CD4-positive, alpha-beta T cell treated with Interleukin-10 for 1 hour (primary cell): ENCODE measurements at places on chromosomes 1 and 21.

DNA sequence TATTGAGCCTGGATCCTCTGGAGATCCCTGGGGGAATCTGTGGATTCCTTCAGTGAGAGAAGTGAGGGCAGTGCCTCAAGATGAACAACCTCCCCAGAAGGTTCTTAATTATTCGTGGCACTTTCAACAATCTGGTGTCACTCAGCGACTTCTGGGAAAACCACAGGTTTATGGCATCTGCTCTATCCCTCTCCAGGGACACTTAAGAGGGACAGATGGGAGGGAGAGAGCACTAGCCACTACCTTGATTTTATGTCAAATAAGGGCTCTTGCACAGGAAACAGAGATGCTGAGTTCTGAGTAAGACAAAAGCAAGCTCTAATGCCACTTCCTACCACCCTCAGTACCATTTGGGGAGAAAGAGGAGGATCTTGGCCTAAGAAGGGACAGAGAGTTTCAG, 21.2 kb upstream of the CHI3L1 start:
- no peak for DNase-seq

- no peak for DNase-seq
These were observed 70.7 kb downstream of the SCMH1 start for GRCh38 chr1:41171266-41171874.

DNA sequence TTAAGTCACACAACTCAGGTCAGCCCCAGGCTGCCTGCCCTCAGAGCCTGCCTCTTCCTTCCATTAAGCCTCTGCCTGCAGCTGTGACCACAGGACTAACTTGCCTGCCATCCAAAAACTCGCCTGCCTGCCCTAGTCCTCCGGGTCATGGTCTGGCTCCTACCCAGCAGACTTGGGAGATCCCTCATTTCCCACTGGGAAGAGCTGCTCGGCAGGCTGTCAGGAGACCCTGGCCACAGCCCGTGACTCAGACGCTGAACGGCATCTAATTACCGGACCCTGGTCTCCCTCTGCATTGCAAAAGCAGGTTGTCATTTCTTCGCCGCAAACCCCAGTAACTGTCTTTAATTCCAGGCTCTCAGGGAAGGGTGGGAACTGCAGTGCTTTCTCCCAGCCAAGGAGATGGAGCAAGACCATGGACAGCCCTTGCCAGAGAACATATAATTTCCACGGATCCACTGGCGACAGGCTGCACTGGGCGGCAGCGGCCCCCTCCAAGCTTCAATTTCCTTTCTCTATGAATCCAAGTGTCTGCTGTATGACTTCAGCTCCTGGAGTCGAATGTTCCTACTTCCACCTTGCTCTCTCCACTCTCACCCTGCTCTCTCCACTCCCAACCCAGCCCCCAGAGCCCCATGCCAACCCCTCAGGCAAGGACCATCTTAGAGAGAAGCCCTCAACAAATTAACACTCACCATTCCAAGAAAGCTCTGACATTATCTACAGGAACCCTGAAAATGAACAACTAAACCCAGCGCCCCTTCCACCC, 20.4 kb downstream of the OLFML2B start:
- DNase-seq: no peak

GRCh38 chr1:161311595-161312181, 1.9 kb upstream of the MPZ start:
- DNase-seq: no peak

DNA sequence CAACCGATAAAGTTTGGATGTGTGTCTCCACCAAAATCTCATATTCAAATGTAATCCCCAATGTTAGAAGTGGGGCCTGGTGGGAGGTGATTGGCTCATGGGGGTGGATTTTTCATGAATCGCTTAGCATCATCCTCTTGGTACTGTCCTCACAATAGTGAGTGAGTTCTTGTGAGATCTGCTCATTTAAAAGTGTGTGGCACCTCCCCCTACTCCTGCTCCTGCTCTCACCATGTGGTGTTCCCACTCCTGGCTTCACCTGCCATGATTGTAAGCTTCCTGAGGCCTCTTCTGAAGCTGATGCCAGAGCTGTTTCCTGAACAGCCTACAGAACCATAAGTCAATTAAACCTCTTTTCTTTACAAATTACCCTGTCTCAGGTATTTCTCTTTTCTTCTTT, 28.2 kb upstream of the PRDX6 start:
- no peak for DNase-seq

- DNase-seq: no peak
These were observed 145.1 kb downstream of the CASZ1 start for GRCh38 chr1:10651389-10651766.

GRCh38 chr1:99474350-99474893, 171.5 kb upstream of the PALMD start:
- DNase-seq: no peak

- no peak for DNase-seq
These were observed 101.1 kb downstream of the NPHP4 start for GRCh38 chr1:5891137-5891536.

DNA sequence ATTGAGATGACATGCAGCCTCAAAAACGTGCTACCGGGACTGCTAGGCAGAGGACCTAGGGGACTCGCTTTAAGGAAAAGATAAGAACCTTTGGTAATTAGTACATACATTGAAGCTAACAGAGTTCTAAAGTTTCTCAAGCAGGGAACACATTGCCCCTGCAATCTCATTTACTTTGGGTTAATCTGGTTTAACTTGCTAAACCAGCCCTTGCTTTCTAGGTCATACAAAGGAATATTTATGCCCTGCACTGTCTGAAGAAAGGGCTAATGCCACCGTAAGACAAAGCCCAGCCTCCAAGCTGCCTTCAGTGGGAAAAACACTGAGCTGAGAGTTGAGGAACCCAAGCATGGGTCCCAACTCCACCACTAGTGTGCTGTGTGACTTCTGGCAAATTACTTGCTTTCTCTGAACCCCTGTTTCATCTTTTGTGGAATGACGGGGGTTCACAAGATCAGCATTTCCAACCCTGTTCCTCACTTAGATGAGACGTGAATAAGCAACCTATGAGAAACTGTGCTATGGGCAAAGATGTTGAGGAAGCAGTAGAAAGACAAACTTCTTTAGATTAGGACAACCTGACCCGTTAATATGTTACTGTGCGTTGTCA, 66.3 kb downstream of the VWA5B1 start:
- DNase-seq: no peak

DNA sequence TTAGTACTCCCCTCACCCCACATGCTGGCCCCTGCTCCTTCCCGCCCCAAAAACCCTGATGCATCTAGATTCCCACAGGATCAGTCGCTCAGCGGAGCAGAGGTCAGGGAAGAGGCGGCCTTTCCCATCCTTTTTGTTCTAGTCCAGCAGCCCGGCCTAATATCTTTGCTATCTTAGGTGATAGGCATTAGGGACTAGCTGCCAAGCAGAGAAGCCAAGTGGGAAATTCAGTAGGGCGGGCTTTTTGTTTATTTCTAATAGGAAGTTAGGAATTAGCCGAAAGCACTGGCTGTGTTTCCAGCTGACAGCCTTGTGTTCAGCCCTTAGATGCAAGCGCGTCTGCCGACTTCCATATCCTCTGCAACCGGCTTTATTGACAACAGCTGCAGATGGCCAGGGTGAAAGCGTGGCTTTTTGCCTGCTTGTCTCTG, 59.0 kb upstream of the BCAR3 start:
- no peak for DNase-seq

DNA sequence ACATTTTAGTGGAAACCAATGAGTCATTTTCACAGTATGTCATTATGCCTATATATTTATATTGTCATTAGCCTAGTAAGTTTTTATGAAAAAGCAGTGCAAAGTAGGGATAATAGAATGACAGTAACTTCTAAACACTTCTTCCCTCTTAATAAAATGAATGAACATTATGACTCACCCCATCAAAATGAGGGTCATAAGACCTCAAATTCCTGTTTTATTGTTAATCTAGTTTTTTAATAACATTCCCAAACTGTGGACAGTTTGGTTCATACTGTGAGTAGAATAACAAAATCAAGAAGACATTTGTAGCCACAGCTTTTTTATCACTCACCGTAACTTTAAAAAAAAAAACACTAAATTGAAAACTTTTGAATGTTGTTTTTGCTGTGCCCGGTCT, 160.5 kb downstream of the LRRC40 start:
- no peak for DNase-seq

GRCh38 chr1:27868556-27868931, 3.8 kb upstream of the THEMIS2 start:
- DNase-seq: no peak

DNA sequence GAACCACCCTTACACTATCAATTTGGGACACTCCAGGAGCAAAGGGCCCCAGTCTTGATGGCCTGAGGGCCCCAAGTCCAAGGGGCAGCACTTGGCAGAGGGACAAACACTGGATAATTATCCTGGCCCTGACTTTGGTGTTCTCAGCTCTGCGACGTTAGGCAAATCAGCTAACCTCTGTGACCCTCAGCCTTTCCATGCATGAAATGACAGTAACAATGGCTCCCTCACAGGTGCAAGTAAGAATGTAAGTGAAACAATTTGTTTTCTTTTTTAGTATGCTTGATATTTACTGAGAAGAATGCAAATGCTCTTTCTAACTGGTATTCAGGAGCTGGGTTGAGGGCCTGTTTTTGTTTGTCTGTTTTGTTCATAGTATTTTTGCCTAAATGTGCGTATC, 61.6 kb upstream of the PRDX6 start:
- no peak for DNase-seq

DNA sequence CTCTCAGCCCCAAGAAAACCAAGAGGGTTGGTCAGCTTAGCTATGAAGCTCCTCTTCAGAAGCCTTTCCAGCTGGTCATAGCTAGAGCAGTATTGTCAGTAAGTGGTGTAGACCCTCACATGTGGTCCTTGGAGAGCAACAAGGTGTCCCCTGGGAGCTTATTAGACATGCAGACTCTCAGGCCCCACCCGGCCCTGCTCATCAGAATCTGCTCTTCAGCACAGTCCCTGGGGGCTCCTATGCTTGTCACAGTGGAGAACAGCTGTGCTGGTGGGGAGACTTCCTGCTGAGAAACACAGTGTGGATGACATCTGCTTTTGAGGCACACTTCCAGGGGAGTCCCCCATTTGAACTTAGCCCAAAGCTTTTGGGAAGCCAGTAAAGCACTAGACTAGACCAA, 21.9 kb upstream of the NEK2 start:
- DNase-seq: no peak

- DNase-seq: no peak
These were observed 111.5 kb downstream of the ZFYVE9 start for GRCh38 chr1:52253421-52253820.

DNA sequence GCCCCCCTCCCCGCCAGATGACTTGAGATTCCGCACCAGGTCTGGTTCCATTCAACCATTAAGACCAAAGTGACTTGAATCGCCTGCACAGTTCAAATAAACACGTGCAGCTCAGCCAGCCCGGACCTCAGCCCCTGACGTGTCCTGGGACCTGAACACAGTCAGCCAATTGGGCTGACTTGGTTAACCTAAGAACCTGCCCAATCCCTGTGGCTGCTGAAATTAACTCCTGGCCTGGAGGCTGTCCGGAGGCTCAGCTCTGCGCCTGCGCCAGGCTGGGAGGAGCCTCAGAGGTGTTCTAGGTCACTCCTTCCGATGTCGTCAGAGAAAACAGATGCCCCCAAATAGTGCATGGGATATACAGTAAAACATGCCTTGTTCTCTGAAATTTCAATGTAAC, 73.4 kb downstream of the SCCPDH start:
- no peak for DNase-seq

- no peak for DNase-seq
These were observed 19.2 kb downstream of the NLRP3 start for GRCh38 chr1:247435030-247435758.

DNA sequence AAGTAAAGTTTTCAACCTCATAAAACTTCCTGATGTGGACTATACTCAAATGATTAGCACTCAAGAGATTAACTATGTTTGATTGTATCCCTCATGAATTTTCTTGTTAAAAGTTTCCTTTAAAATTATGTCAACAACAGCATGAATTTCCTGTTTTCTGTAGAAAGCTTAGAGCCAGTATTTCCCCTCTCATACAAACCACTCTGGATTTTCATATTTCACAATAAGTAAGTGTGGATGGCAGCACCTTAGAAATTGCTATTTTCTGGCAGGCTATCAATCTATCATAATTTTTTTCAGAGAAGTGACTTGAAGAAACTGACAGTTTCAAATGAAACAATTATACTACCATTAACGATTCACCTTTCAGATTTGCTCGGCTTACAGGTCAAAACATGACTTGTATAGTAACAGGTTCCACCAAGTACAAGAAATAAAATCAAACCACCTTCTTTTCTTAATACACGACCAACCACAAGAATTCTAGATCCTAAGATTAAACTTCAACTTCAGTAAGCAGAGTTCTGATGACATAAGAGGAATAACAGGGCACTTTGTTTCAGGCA, 20.8 kb downstream of the ELK4 start:
- no peak for DNase-seq

DNA sequence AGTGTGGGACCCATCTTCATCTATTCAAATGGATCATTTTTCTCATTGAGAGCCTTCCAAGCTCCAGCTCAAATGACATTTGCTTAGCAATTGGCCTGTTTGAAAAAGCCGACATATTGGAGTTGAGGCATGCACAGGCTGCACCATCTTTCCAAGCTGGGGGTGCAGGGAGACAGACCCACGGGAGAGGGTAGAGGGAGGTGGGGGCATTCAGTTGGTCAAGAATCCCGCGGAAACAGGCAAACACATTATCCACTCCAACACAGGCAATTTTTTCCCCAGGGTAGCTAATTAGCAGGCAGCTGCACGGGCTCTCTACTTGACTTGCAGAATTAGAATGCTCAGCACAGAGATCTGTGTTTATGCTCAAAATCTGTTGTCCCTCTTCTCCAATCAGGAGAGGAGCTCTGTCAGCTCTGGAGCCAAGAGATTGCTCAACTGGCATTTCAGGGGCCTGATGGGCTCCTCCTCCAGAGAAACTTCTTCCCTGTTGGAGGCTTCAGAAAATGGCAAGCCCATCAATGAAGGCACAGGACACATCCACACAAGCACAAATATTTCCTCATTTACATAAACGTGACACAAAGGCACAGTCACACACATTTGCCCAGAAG, 267.8 kb downstream of the FOXD2 start:
- no peak for DNase-seq

GRCh38 chr1:65269612-65270011, 39.7 kb upstream of the DNAJC6 start:
- DNase-seq: no peak

DNA sequence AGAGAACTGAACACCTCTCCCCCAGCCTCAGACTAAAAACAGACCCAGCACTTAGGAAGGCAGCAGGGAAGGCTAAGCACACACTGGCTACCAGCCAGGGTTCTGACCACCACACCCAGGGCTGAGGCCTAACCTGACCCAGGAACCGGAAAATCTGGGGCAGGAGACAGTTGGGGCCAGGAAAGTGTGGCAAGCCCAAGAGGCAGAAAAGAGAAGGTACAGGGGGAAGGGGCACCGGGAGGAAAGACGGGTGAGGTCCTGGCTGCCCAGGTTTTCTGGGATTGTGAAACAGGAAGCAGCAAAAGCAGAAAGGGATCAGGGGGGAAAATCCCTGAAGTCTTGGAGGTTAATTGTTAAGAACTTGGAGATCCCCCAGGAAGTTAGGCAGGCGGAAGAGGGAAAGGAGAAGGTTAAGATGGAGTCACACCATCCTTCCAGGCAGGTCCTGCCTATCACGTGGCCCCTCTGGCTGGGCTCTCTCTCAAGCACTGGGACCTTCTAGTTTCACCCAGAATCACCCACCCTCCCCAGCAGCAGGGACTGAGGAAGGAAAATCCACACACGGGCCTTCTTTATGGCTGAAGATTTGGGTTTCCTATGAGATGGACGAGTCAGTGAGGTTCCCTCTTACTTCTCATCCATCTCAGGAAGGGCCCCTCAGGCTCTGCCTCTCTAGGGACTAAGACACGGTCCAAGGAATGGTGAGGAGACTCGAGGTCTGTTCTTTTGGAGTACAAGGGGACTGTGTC, 2.6 kb downstream of the HDGF start:
- peak; percentile 35 for DNase-seq
